Naive thymus-derived CD8-positive, alpha-beta T cell (primary cell): ENCODE measurements at places on chromosomes 11 and 22. TPM values are rescaled to one million over a fixed set of nuclear protein-coding genes. Genes with fewer than 3 reads are reported as not detected.

The KREMEN1 gene
- total RNA-seq: not detected

GRCh38 chr11:17588721-17589120, 41.7 kb downstream of the OTOG start:
- no peak overlapping the region for H3K4me3 ChIP-seq
- H3K27ac ChIP-seq: no peak overlapping the region
- peaks cover 18% of the 10 kb centered on the region for H3K27me3 ChIP-seq

GRCh38 chr11:108498816-108499408, 728 bp upstream of the POGLUT3 start:
- H3K4me3 ChIP-seq: peak overlapping the region; percentile 92
- H3K36me3 ChIP-seq: peaks cover 2% of the 10 kb centered on the region
- no peaks in the 10 kb centered on the region for H3K27me3 ChIP-seq

The P2RY6 gene
- not detected for total RNA-seq

GRCh38 chr22:21791635-21792625, 56.3 kb upstream of the YPEL1 start:
- DNase-seq: no peak
- no peaks in the 10 kb centered on the region for H3K36me3 ChIP-seq
- H3K27me3 ChIP-seq: no peaks in the 10 kb centered on the region
- H3K4me1 ChIP-seq: peaks cover 10% of the 10 kb centered on the region
- peak overlapping the region; percentile 11 for H3K27ac ChIP-seq

The KCNK4 gene
- not detected for total RNA-seq
